AG09319 (cell line): ENCODE measurements at places on chromosomes 13 and 19.

GRCh38 chr13:32949820-32950219 is 66.4 kb upstream of the KL start:
- DNase-seq = no peak

DNA sequence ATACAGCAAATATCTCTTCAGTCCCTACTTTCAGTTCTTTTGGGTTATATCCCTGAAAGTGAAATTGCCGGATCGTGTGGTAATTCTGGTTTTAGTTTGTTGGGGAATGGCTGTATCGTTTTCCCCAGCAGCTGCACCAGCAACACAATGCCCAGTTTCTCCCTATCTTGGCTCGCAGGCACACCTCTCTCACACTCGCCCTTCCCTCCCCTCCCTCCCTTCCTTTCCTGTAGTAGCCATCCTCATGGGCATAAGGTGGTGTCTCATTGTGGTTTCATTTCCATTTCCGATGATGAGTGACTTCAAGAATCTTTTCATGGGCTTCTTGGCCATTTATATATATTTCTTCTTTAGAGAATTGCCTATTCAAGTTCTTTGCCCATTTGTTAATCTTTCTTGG is 8.6 kb upstream of the GPR18 start:
- DNase-seq = no peak

GRCh38 chr19:41239363-41239762 is 20.3 kb downstream of the AXL start:
- no peak for DNase-seq

GRCh38 chr13:60627071-60627686 is 230.2 kb downstream of the TDRD3 start:
- DNase-seq = no peak

DNA sequence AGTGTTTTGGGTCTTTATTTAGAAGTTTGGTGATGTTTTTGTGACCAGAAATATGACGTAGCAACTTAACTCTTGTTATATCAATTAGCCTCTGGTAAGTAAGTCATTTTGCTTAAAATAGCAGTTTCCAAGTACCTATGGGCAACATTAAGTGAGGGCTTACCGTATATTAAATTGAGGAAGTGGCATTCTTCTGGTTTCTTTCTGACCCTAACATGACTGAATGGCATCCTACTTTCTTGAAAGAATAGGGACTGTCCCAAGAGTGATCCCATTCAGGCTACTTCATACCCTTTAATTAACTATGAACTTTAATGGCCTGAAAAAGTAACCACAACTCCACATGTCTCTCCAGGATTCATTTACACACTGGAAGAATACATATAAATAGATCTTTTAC is 106.6 kb downstream of the MZT1 start:
- no peak for DNase-seq

DNA sequence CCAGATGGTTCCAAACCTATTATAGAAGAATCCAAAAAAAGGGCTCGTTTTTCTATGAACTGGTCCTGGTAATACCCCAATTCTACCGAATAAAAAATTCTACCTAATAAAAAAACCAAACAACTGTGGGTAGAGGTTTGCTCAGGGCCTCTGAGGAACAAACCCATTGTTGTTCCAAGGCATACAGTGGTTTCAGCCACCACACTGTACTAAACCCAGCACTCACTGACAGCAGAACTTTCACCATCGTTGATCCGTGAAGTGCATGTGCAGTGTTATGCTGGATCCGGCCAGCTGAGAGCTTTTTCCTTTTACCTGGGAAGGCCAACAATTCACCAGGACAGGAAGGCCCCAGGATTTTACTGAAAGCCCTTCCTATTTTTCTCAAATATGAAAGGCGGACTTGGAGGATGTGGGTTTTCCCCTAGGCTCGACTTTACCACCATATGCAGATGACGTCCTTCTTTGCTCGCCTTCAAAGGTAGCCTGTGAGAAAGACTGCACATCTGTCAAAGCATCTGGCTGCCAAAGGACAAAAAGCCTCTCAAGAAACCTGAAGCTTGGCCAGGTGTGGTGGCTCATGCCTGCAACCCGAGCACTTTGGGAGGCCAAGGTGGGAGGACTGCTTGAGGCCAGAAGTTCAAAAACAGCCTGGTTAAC is 7.2 kb upstream of the PABPC3 start:
- DNase-seq = no peak

DNA sequence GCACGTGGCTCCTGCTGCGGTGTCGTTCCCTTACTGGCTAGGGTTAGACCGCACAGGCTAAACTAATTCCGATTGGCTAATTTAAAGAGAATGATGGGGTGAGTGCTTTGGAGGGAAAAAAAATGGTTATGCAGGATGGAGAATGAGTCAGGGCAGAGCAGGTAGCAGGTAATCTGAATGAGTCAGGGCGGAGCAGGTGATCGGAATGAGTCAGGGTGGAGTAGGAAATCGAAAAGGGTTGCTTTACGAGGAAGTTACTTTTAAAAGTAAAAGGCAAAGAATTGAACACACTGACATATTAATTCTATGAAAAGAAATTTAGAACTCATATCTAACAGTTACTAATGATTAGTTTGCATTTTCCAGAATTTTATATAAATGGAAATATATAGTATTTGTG is 335.5 kb downstream of the FOXO1 start:
- no peak for DNase-seq

DNA sequence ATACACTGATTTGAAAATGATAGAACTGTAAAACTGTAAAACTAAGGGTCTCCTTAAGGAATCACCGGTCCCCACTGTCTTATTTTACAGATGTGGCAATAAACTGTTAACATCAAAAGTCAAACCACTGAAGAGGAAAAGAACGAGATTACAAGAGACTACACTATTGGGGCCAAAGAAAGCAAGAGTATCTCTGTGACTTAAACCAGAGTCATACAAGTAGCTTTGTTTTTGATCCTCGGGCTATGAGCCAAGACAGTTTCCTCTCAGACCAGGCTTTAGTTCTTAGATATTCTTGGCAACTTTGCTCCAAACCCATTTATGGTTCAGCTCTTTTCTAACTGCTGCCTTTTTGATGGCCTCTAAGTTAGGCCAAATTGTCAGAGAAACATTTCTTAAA is 113.8 kb downstream of the TBC1D4 start:
- peak; percentile 68 for DNase-seq

GRCh38 chr19:51301266-51301665 is 10.2 kb upstream of the IGLON5 start:
- no peak for DNase-seq

DNA sequence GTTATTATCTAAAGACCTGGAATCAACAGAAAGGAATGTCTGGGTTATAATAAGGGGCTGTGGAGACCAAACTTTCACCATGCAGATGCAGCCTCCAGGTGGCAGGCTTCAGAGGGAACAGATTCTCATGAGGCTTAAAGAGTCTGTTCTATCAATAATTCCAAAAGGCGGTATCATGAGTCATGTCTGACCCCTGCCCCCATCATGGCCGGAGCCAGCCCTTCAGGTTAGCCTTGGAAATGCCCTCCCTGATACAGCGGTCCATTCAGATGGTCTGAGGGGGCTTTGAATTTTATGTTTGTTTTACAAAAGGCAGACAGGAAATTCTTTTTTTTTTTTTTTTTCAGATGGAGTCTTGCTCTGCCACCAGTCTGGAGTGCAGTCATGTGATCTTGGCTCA is 21.7 kb upstream of the LAMP1 start:
- DNase-seq = peak; percentile 18

GRCh38 chr19:35901055-35901644 is 810 bp upstream of the NFKBID start:
- no peak for DNase-seq

DNA sequence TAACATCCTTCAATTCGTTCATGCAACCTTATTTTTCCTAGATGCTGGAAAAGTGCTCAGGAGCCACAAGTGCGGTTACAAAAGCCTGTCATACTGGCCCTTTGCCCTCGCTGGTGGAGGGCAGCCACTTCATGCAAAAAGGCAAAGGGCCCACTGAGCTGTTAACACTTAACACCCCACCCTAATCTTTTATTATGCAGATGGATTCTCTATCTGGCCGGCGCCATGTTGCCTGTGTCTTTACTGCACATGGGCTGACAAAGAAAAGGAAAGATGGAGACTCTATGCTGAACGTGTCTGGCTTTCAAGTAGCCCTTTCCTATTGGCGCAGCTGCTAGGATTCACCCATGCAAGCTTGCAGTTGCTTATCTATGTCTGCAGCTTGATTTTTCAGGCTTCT is 10.8 kb downstream of the OR7D2 start:
- DNase-seq = no peak

DNA sequence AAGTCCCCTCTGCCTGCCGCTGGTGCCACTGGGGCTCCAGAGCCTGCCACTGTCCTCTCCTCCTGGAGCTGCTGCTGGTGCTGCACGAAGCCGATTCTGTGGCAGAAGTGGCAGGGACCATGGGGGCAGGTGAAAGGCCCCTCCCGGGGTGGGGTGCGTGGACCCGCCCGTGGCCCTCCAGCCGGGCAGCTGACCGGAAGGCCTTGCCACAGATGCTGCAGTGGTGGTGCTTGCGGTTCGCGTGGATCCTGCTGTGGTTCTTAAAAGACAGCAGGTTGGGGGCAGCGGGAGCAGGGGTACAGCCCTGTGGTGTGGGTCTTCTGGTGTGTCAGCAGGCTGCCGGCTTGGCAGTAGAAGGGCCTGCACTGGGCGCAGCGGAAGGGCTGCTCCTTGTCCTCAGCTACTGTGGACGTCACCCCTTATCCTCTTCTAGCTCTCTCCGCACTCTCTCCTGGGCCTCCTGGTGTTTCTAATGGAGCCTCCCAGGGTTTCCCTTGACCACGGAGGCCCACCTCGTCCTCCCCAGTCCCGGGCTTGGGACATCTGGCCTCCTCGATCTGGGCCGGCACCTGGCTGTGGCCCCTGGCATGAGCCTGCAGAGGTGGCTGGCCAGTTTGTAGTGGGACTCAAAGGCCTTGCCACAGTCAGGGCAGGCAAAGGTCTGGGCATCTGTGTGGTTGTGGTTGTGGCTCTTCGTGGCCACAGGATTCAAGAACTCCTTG is 380.4 kb downstream of the OLFM4 start:
- no peak for DNase-seq

- DNase-seq = no peak
Observed at GRCh38 chr19:35509018-35509652, 4.3 kb downstream of the DMKN start.

- no peak for DNase-seq
Observed at GRCh38 chr13:98260357-98261164, 83.5 kb upstream of the RNF113B start.

GRCh38 chr13:70394031-70394548 is 285.8 kb upstream of the KLHL1 start:
- DNase-seq = no peak

DNA sequence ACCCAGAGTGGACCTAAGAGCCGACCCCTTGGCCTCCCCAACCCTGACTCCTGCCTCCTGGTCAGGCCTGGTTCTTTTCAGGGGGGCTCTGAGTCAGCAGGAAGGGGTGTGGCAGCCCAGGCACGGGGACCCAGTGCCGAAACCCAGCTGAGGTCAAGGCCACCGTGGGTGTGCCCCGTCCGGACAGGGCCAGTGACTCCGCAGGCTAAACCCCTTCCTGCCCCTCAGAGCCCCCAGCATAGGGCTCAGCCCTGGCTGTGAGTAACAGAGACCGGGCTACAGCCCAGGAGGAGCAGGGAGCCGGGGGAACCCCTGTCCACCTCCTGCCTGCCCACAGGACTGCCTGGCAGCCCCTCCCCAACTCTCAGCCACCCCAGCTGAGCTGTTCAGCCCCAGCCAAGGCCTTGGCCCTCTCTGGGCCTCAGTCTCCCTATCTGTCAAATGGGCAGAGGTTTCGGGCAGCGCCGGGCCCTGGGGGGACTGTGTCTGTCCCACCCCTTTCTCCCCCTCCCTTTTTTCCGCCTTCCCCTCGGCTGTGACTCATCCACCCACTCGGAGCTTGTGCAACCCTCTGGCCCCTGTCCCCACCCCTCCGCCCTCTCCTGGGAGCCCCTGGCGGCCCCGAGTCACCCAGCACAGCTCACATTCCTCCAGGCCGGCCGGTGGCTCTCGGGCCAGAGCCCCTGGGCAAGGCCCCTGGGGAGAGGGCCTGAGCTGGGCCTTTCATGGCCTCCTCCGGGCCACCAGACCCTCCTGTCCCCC is 8.6 kb downstream of the ZBTB7A start:
- peak; percentile 78 for DNase-seq

DNA sequence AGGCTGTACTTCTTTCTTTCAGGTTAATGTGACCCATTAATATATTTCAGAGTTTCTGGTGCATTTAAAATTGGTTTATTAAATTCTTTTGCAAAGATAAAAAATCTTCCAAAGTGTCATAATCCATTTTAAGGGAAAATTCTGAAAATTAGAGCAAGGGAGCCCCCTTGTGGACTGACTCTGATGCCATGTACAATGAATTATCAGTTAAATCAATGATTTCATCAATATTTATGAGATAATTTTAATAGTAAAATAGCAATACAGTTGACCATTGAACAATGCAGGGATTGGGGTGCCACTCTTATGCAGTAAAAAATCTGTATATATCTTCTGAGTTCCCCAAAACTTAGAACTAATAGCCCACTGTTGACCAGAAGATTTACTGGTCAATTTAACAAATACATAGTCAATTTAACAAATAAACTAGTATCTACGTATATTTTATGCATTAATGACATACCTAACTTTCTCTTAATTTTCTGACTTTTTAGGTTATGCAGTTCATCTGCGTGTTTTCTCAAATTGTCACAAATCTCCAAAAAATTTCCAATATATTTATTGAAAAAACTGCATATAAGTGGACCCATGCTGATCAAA is 479.1 kb upstream of the MIR17HG start:
- no peak for DNase-seq

- DNase-seq = no peak
Observed at GRCh38 chr19:56966697-56967299, 126.3 kb upstream of the PEG3 start.

- peak; percentile 78 for DNase-seq
Observed at GRCh38 chr13:29923554-29924481, 73.4 kb upstream of the UBL3 start.

GRCh38 chr13:52879950-52880741 is 31.7 kb upstream of the PCDH8 start:
- DNase-seq = no peak

DNA sequence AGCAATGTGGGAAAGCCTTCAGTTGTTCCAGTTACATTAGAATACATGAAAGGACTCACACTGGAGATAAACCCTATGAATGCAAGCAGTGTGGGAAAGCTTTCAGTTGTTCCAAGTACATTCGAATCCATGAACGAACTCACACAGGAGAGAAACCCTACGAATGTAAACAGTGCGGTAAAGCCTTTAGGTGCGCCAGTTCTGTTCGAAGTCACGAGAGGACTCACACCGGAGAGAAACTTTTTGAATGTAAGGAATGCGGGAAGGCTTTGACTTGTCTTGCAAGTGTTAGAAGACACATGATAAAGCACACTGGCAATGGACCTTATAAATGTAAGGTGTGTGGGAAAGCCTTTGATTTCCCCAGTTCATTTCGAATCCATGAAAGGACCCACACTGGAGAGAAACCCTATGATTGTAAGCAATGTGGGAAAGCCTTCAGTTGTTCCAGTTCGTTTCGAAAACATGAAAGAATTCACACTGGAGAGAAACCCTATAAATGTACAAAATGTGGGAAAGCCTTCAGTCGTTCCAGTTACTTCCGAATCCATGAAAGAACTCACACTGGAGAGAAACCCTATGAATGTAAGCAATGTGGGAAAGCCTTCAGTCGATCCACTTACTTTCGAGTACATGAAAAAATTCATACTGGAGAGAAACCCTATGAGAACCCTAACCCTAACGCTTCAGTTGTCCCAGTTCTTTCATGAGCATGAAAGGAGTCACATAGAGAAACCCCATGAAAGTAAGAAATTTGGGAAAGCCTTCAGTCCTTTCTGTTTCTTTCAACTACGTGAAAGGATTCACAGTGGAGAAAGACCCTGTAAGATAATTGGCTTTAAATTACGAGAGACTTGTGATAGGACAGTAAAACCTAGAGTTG is 20.1 kb downstream of the ZNF627 start:
- no peak for DNase-seq

GRCh38 chr19:50909240-50910070 is 1.7 kb downstream of the KLK4 start:
- DNase-seq = no peak
